Osteocyte (in vitro differentiated cells): ENCODE measurements at places on chromosomes 1 and 21. TPM values are rescaled to one million over a fixed set of nuclear protein-coding genes. Genes with fewer than 3 reads are reported as not detected.

DNA sequence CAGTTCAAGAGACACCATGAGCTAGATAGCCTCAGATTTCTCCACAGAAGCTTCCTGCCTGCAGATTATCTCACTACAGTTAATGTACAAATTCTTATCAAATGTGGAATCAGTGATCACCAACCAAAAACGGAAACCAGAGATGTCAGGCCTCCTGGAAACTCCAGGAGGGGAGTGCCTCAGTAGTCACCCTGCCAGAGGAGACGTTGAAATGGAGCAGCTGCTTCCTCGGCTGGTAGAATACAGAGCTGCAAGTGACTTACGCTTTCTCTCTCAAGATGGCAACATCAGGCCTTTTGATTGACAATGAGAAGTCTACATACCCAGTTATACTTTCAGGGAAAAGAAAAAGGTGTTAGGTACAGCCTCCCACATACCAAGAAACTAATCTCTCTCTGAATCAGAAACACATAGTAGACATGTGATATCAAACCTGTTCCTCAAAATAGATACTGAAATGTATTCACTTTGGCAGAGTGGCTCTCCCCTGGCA, 52.2 kb downstream of the ACP6 start:
- DNase-seq: no peak
- H3K36me3 ChIP-seq: peaks cover 75% of the 10 kb centered on the region
- H3K27me3 ChIP-seq: no peaks in the 10 kb centered on the region
- no peaks in the 10 kb centered on the region for H3K4me1 ChIP-seq
- H3K4me3 ChIP-seq: no peak overlapping the region

GRCh38 chr1:172360985-172361384, 59.5 kb upstream of the C1orf105 start:
- H3K27me3 ChIP-seq: no peaks in the 10 kb centered on the region
- H3K36me3 ChIP-seq: no peaks in the 10 kb centered on the region
- peaks cover 7% of the 10 kb centered on the region for H3K4me1 ChIP-seq
- H3K27ac ChIP-seq: peak overlapping the region; percentile 95
- no peak for DNase-seq

Gene PGD
- total RNA-seq: 197 and 199 TPM in 2 replicates

DNA sequence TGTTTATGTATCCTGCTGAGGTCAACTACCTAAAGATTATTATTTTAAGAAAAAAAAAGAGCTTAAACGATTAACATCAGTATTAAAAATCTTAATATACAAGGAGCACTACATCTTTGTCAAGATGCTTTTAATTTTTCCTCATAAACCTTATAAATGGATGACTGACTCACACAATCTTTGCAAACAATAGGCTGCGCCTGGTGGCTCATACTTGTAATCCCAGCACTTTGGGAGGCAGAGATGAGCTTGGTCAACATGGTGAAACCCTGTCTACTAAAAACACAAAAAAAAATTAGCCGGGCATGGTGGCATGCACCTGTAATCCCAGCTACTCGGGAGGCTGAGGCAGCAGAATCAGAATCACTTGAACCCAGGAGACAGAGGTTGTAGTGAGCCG, 1.7 kb downstream of the KHDC4 start:
- H3K4me3 ChIP-seq: peak overlapping the region; percentile 35
- peak overlapping the region; percentile 50 for H3K27ac ChIP-seq
- peaks cover 27% of the 10 kb centered on the region for H3K4me1 ChIP-seq
- H3K36me3 ChIP-seq: peaks cover 22% of the 10 kb centered on the region
- DNase-seq: no peak
- H3K27me3 ChIP-seq: no peaks in the 10 kb centered on the region

- peak overlapping the region; percentile 76 for H3K4me3 ChIP-seq
- H3K4me1 ChIP-seq: peaks cover 21% of the 10 kb centered on the region
- no peaks in the 10 kb centered on the region for H3K36me3 ChIP-seq
These were observed 369 bp upstream of the ZYG11B start for GRCh38 chr1:52725903-52726264.

- H3K36me3 ChIP-seq: peaks cover 4% of the 10 kb centered on the region
- no peak for DNase-seq
- H3K4me1 ChIP-seq: peaks cover 2% of the 10 kb centered on the region
- H3K27me3 ChIP-seq: no peaks in the 10 kb centered on the region
- H3K4me3 ChIP-seq: no peak overlapping the region
These were observed 21.9 kb downstream of the KIAA1614 start for GRCh38 chr1:180934563-180934962.

- no peaks in the 10 kb centered on the region for H3K27me3 ChIP-seq
- peaks cover 46% of the 10 kb centered on the region for H3K4me1 ChIP-seq
- peak overlapping the region; percentile 2 for H3K4me3 ChIP-seq
These were observed 12.8 kb downstream of the TRAPPC10 start for GRCh38 chr21:44024887-44025353.

Gene CR1L
- not detected in 2 replicates for total RNA-seq

Gene REN
- not detected in 2 replicates for total RNA-seq

Gene CLCA2
- 0.13 TPM in 1 of 2 replicates, not detected in the other for total RNA-seq

DNA sequence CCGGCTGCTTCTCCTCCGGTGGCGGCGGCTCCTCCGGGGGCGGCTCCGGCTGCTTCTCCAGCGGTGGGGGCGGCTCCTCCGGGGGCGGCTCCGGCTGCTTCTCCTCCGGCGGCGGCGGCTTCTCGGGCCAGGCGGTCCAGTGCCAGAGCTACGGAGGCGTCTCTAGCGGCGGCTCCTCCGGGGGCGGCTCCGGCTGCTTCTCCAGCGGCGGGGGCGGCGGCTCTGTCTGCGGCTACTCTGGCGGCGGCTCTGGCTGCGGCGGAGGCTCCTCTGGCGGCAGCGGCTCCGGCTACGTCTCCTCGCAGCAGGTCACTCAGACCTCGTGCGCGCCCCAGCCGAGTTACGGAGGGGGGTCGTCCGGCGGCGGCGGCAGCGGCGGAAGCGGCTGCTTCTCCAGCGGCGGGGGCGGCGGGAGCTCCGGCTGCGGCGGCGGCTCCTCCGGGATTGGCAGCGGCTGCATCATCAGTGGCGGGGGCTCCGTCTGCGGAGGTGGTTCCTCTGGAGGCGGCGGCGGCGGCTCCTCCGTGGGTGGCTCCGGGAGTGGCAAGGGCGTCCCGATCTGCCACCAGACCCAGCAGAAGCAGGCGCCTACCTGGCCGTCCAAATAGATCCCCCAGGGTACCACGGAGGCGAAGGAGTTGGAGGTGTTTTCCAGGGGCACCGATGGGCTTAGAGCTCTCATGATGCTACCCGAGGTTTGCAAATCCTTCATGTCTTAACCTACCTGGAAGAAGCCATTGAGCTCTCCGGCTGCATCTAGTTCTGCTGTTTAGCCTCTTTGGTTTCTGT, 2.0 kb downstream of the LORICRIN start:
- no peak overlapping the region for H3K27ac ChIP-seq
- peaks cover 70% of the 10 kb centered on the region for H3K27me3 ChIP-seq
- peak overlapping the region; percentile 44 for H3K4me3 ChIP-seq
- peaks cover 12% of the 10 kb centered on the region for H3K4me1 ChIP-seq
- no peaks in the 10 kb centered on the region for H3K36me3 ChIP-seq

Gene PLEKHG5
- total RNA-seq: 33.0 and 34.9 TPM in 2 replicates

Gene TTC24
- not detected in 2 replicates for total RNA-seq

- peaks cover 10% of the 10 kb centered on the region for H3K4me1 ChIP-seq
- no peaks in the 10 kb centered on the region for H3K36me3 ChIP-seq
- H3K27me3 ChIP-seq: peaks cover 28% of the 10 kb centered on the region
- no peak overlapping the region for H3K27ac ChIP-seq
- H3K4me3 ChIP-seq: no peak overlapping the region
These were observed 13.0 kb upstream of the GPR137B start for GRCh38 chr1:236129306-236129705.

- no peak overlapping the region for H3K4me3 ChIP-seq
- no peaks in the 10 kb centered on the region for H3K4me1 ChIP-seq
- no peaks in the 10 kb centered on the region for H3K27me3 ChIP-seq
- no peak overlapping the region for H3K27ac ChIP-seq
- DNase-seq: no peak
These were observed 18.7 kb upstream of the CA6 start for GRCh38 chr1:8926707-8927694.

Gene FCER1G
- total RNA-seq: not detected in 2 replicates

- no peaks in the 10 kb centered on the region for H3K36me3 ChIP-seq
- no peak overlapping the region for H3K4me3 ChIP-seq
- no peak overlapping the region for H3K27ac ChIP-seq
- peaks cover 13% of the 10 kb centered on the region for H3K4me1 ChIP-seq
These were observed 7.0 kb downstream of the RD3 start for GRCh38 chr1:211484755-211485479.

- H3K27me3 ChIP-seq: no peaks in the 10 kb centered on the region
- no peak overlapping the region for H3K4me3 ChIP-seq
- peaks cover 5% of the 10 kb centered on the region for H3K36me3 ChIP-seq
- H3K4me1 ChIP-seq: peaks cover 13% of the 10 kb centered on the region
These were observed 1.3 kb upstream of the INPP5B start for GRCh38 chr1:37948166-37948565.

Gene PTCH2
- 1.4 TPM in 2 replicates for total RNA-seq

- H3K4me1 ChIP-seq: peaks cover 11% of the 10 kb centered on the region
- H3K4me3 ChIP-seq: peak overlapping the region; percentile 72
- H3K36me3 ChIP-seq: no peaks in the 10 kb centered on the region
- H3K27ac ChIP-seq: peak overlapping the region; percentile 15
- H3K27me3 ChIP-seq: peaks cover 6% of the 10 kb centered on the region
- no peak for DNase-seq
These were observed 859 bp upstream of the LRRC8B start for GRCh38 chr1:89523572-89524368.

- peaks cover 26% of the 10 kb centered on the region for H3K4me1 ChIP-seq
- no peak overlapping the region for H3K4me3 ChIP-seq
- peak overlapping the region; percentile 47 for H3K27ac ChIP-seq
- no peaks in the 10 kb centered on the region for H3K36me3 ChIP-seq
- no peak for DNase-seq
These were observed 109.9 kb downstream of the CASZ1 start for GRCh38 chr1:10686404-10687040.

Gene IQCC
- 3.0 and 3.1 TPM in 2 replicates for total RNA-seq

Gene GNG5
- total RNA-seq: 89.3 and 90.4 TPM in 2 replicates

GRCh38 chr1:220572416-220572815, 44.5 kb downstream of the MARK1 start:
- no peak overlapping the region for H3K4me3 ChIP-seq
- H3K4me1 ChIP-seq: no peaks in the 10 kb centered on the region
- no peak overlapping the region for H3K27ac ChIP-seq
- H3K36me3 ChIP-seq: peaks cover 3% of the 10 kb centered on the region

Gene KCNE2
- total RNA-seq: 0.56 TPM in 1 of 2 replicates, not detected in the other

GRCh38 chr1:102842606-102843005, 265.7 kb downstream of the COL11A1 start:
- H3K4me3 ChIP-seq: no peak overlapping the region
- H3K27me3 ChIP-seq: no peaks in the 10 kb centered on the region
- no peaks in the 10 kb centered on the region for H3K36me3 ChIP-seq
- H3K27ac ChIP-seq: no peak overlapping the region

DNA sequence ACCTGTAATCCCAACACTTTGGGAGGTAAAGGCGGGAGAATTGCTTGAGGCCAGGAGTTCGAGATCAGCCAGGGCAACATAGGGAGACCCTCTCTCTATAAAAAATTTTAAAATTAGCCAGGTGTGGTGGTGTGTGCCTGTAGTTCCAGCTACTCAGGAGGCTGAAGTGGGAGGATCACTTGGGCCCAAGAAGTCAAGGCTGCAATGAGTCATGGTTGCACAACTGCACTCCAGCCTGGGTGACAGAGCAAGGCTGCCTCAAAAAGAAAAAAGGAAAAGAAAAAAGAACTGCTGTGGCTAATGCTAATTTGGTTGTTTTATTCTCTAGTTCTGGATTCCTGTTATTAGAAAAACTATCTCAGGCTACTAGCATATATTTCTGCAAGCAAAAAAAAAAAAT, 29.8 kb downstream of the DBT start:
- H3K27me3 ChIP-seq: no peaks in the 10 kb centered on the region
- peaks cover 23% of the 10 kb centered on the region for H3K36me3 ChIP-seq
- no peaks in the 10 kb centered on the region for H3K4me1 ChIP-seq
- no peak for DNase-seq
- H3K27ac ChIP-seq: no peak overlapping the region

GRCh38 chr1:201634261-201634660, 95.3 kb downstream of the NAV1 start:
- H3K4me1 ChIP-seq: peaks cover 25% of the 10 kb centered on the region
- H3K27ac ChIP-seq: no peak overlapping the region
- H3K36me3 ChIP-seq: peaks cover 12% of the 10 kb centered on the region
- H3K27me3 ChIP-seq: no peaks in the 10 kb centered on the region

DNA sequence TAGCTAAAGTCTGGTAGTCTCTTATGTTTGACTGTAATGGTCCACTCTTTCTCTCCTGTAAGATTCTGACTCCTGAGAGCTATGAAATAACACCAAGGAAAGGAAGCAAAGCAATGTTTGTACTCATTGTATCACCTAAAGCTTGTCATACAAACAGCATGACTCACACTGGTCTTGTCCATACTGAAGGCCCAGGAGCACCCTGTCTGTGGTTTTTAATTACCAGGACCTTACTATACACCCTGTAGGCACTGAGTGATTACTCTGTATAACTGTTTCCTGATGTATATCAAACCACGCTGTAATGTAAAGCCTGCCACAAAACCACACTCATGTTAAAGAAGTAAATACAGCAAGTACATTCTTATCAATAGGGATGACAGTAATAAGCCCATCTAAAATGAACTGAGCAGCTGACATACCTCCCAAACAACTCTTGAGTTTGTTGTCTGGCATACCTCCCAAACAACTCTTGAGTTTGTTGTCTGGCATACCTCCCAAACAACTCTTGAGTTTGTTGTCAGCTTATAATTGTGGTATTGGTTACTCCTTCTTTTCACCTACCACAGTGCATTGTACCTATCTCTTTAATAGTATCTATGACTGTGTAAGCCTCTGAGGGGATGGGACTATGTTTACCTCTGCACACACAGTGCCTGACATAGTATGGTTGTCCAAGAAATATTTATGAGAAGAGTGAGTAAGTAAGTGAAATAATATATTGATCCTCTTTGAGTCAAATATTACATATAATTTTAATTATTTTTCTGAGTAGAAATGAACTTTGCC, 11.6 kb upstream of the TNFSF18 start:
- H3K36me3 ChIP-seq: no peaks in the 10 kb centered on the region
- no peak overlapping the region for H3K27ac ChIP-seq
- no peaks in the 10 kb centered on the region for H3K27me3 ChIP-seq
- H3K4me1 ChIP-seq: no peaks in the 10 kb centered on the region
- H3K4me3 ChIP-seq: no peak overlapping the region

DNA sequence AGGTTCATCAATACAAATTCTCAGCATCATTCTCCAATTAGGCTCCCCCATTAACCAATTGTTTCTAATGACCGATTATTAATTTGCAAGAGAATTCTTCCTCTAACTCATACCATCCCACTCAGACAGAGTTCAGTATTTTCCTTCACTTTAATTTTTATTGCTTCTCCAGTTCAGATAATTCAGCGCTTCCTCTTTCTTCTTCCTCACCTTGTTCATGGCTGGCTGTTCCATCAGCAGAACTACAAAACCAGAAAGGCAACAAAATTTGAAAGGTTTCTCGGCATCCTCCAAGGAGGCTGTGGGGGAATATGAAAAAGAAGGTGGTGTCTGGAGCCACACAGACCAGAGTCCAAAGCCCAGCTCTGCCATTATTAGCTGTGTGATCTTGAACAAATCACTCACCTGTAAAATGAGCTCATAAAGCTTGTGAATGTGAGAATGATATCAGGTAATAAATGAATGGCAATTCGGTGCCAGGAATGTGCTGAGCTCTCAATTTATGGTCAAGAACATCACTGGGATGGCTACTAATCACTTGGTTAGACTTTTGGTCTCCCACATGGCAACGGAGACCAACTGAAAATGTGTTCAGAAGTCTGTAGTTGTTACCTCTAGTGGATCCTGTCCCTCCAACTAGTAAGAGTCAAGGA, 11.7 kb upstream of the ZNF436 start:
- H3K4me1 ChIP-seq: peaks cover 25% of the 10 kb centered on the region
- H3K36me3 ChIP-seq: peaks cover 1% of the 10 kb centered on the region
- DNase-seq: no peak
- no peak overlapping the region for H3K27ac ChIP-seq
- H3K27me3 ChIP-seq: no peaks in the 10 kb centered on the region
- H3K4me3 ChIP-seq: no peak overlapping the region
